ENCODE measurements at places on chromosomes 4 and X.

GRCh38 chrX:119482041-119482440 lies 13.8 kb downstream of the SLC25A5 start:
- no peak for DNase-seq

GRCh38 chr4:77269505-77269904 lies 112.5 kb downstream of the CCNG2 start:
- no peak for DNase-seq

GRCh38 chr4:140253556-140254027 lies 99.6 kb upstream of the MAML3 start:
- no peak for DNase-seq

DNA sequence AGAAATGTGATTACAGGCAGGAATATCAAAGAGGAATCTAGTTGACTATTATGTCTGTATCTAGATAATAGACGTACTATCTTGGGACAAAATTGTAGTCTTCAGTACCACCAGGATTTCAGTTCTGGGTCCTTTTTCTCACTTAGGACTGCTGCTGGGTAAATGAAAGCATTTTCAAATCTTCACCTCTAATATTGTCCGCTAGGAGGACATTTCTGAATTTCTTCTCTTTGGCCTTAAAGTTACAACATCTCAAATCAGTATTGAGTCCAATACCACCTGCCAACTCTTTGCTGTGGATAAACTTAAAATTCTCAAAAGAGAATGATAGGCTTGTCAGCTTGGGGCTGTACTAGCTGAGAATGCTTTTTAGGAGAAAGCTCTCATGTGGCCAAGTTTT lies 6.0 kb downstream of the FGF16 start:
- no peak for DNase-seq

DNA sequence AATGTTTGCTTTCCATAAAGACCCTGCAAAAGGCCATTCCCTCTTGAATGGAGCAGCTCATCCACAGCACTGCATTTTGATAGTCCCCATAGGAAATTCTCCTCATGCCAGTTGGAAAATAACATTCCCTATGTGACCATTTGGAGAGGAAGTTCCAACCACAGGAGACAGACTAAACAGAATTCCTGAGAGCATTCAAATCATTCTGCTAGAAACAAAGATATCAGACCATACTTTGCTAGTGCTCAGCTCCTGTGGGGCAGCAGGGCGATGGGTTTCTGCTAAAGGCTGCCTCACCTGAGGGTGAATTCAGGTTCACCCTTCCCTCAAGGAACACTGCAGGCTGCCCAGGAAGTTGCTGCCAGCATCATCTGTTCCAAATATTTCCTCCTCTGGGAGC lies 58.8 kb downstream of the LNX1 start:
- DNase-seq, result no peak

DNA sequence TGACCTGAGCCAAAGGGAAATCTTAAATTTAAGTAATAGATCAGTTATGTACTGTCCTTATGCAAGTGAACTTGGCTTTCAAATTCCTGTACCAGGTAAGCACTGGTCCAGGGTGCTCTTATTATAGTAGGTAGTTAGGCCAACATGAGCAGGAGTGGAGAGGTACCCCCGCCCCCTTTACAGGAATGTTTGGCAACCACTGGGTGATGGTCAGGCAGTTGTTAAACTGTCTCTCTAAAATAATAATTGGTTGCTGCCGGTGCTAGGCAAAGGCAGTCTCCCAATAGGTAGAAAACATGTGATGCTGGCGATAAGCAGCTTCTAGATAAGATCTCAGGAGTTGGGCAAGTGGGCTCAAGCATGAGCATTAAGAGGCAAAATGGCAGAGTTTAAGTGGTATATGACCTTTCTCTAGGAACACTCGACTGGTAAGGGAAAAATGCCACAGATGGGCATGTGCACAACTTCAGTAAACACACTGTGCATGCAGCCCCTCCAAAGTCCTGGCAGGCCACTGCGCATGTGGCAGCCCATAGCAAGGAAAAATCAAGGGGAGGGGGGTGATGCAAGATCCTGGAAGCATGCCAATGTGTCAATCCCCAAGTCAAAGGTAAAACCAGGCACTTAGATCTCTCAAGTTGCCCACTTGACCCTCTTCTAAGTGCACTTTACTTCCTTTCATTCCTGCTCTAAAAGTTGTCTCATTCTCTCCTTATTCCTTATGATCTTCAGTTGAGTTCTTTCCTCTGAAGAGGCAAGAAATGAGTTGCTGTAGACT lies 1239.7 kb downstream of the C4orf33 start:
- no peak for DNase-seq

DNA sequence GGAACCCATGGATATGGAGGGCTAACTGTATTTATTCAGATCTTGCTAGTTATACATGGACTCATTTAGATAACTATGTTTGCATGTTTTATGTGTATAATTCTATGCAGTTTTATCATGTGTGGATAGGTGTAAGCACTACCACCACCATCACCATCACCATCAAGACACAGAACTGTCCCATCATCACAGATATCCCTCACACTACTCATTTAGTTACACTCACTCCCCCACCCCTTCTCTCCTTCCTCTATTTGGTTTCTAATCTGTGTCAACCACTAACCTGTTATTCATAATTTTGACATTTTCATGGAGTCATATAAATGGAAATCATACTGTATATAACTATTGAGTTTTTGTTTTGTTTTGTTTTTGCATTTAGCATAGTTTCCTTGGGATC lies 43.7 kb downstream of the STAG2 start:
- DNase-seq, result no peak

DNA sequence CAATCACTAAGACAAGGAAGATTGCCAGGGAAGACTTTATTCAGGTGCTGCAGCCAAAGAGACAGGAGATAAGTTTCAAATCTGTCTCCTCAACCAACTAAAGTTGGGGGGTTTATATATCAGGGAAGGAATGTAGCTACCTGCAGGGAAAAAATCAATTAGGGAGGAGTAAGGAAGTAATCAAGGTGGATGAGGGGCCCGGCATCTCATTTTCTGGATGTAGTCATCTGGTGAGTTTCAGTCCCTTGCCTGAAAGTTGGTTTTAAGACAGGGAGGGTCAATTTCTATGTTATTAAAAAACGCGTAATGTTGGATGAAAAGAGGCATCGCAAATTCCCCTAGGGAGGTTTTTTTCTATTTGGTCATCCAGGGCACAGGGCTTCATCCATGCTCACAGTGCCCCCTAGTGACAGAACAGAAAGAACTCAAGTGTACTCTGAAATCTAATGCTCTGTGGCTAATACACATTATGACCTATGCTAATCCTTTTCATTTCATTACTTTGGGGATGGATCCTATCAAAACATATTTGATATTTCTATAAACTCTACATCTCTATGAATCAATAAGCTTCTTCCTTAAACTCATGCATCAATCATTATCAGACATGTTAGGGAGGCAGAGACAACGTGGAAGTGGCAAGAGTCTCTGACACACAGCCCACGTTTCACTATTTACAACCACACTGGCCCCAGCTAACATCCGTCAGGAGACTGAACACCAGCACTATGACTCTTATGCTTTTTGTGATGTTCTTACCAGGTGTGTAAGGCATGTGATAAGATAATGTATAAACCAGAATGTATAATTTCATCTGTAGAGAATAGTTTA lies 1577.0 kb upstream of the TENM3 start:
- peak; percentile 2 for DNase-seq

GRCh38 chr4:138689187-138689586 lies 326.4 kb upstream of the NOCT start:
- no peak for DNase-seq

DNA sequence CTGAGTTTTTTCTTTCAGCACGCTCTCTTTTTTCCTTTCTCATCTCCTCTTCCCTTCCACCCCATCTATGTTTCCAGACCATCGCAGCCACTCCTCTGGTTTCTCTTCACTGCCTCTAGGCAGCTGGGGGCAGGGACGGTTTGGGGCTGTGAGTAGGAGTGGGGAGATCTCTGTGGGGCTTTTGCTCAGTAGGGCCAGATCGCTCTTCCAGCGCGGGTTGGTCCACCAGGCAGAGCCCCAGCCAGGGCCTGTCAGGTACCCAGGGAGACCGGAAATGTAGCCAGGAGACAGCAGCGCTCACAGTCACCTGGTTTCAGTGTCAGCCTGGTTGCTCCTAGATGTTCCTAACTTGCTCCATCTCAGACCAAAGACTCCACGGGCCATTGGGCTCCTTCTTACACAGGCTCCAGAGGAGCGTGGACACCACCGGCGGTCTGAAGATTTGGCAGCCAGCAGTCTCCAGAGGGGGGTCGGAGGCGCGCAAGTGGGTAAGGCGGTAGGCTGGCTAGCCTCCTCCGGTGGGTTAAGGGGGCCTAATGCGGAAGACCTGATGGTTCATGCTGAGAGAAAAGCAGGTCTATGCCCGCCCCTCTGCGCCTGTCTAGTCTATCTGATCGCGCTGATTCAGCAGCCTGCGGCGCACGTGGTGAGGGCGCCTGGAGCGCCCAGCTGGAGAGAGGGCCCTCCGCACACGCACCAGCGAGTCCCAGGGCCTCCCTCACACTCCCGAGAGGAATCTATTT lies 1.8 kb downstream of the FGF5 start:
- no peak for DNase-seq
